Neural crest cell (in vitro differentiated cells): ENCODE measurements at places on chromosomes 7 and 10. TPM values are rescaled to one million over a fixed set of nuclear protein-coding genes. Genes with fewer than 3 reads are reported as not detected.

GRCh38 chr10:88680958-88681357 is 16.7 kb downstream of the LIPF start:
- DNase-seq, result no peak

GRCh38 chr10:48839809-48840679 is 99.6 kb downstream of the LRRC18 start:
- DNase-seq, result no peak

- no peak for DNase-seq
These were observed 81.9 kb downstream of the NUDCD3 start for GRCh38 chr7:44408596-44408995.

The AGBL3 gene
- total RNA-seq, result 3.5 and 5.5 TPM in 2 replicates

DNA sequence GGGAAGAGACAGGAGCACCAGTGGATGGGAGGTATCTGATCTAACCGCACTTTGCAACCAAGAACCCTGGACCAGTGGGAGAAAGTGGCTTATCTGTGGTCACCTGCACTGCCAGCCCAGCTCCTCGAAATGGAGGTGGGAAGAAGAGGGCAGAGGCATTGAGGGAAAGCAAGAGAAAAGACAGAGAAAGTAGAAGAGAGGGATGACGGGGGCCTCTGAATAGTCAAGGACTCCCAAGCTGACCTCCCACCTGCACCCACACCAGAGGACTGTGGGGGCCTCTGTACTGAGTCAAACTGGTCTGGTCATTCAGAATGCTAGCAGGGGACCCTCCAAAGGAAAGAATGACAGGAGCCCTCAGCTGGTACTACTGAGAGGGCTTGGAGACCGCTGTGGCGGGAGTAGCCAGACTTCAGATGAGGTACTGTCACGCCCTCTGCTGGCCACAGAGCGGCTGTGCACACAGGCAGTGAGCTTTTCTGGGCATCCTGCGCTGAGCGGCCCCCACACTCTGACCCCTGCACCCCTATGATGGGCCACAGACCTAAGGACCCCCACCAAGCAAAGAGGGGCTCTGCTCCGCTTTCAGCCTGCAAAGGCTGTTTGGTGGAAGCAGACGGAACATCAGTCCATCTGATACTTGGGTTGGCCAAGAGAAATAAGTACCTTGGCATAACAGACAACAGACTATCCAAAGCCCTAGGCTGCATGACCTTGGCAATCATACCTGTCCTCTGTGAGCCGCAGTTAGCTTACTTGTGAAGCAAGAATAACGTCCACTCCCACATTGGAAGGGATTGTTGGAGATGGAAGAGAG is 112.9 kb downstream of the COL13A1 start:
- peak; percentile 92 for DNase-seq

The SPDYE2 gene
- total RNA-seq, result not detected in 2 replicates

DNA sequence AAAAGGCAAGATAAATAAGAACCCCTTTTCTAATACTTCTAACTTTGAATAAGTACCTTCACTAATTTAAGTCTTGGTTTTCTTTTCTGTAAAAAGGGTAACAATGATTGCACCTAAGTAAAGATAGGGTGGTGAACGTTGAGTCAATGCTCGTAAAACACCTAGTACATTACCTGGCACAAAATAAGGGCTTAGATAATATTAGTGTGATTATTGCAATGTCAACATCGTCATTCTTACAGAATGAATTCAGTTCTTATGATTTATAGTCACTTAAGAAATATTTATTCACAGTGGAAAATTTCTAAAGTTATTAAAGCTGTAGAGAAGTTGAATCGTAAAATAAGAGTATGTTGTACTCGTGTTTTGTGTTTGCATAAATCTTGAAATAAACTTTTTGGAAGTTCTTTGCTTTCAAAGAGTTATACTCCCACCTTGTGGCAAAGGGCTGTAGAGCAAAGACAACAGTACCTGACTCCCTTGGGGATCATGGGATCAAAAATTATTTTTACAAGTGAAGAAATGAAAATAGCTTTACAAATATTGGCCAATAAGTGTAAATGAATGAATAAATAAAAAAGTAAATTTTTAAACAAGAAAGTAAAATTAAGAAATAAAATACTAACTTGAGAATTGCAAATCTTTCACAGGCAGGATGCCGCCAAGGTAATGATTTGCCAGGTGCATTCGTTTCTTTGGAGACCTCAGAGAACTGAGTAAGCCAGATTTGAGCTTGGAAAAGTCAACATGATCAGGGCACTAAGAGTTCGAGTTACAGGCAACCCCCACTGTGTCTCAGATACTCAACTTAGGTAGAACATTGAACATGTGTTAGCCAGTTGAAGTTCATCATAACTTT is 285.8 kb upstream of the CACNA2D1 start:
- peak; percentile 9 for DNase-seq
